ENCODE measurements at places on chromosomes 16 and 17.

- no peak for DNase-seq
Observed at GRCh38 chr16:84825896-84826557, 6.2 kb downstream of the CRISPLD2 start.

DNA sequence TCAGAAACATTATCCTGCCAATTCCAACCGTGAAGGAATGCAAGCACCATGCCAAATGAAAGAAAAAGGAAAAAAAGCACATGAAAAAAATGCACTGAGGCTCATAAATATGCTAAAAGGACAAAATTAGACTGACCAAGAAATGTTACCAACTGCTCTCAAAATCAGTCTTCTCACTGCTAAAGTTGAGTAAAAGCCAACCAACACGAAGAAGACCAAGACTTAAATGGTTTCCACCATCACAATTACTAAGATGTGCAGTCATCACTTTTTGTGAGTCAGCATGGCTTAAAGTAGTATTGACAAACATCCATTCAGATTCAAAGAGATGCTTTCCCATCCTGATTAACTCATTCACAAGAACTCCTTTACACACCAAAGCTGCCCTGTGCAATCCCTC is 16.4 kb downstream of the CDYL2 start:
- no peak for DNase-seq

GRCh38 chr16:8655184-8655717 is 19.2 kb upstream of the ABAT start:
- peak; percentile 68 for DNase-seq

DNA sequence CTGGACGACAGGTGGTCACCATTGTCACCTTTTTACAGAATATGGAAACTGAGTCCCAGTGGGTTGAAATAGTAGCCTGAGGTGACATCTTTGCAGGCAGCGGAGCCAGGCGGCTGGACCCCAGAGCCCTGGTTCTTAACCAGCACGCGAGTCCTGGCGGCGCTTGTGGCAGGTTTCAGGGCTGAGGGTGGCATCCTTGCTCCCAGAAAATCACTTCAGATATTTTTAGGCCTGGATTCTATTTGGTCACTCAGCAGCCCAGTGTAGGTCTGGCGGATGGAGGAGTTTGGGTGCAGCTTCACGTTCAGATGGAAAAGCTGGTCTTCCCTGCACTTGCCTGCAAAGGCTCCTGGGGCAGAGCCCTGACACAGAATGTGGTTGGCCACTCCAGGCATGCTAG is 354.0 kb downstream of the SNX29 start:
- no peak for DNase-seq

DNA sequence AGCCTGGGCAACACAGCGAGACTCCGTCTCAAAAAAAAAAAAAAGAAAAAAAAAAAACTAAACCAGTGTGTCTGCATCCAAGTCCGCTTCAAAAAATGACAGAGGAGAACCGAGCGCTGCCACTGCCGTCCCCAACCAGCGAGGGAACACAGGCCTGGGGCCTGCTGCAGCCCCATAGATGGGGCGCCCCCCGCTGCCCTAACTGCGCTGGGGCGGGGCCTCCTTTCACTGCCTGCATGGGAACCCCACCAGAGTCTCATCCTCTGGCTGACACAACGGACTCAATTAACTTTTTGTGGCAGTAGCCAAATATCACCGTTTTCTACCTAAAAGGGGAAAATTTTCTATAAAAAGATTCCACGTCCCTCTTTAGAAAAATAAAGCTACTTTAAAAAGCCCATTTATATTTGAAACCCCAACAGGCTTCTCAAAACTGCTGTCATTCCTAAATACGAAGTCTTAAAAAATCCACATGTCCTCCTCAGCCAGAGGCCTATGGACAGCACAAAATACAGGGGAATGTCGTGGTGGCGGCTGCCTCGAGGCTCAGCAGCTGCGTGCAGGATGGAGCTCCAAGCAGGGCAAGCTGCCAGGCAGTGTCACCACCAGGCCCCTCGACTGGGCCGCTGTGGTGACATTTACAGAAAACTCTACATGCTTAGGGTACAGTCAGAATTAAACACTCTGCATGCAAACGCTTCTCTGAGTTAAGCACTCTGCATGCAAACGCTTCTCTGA is 30.3 kb downstream of the KLHDC4 start:
- DNase-seq, result no peak

- no peak for DNase-seq
Observed at GRCh38 chr17:45675892-45676291, 108.2 kb upstream of the CRHR1 start.

- no peak for DNase-seq
Observed at GRCh38 chr17:49715216-49715615, 7.5 kb upstream of the SLC35B1 start.

GRCh38 chr17:15351925-15352324 is 10.5 kb upstream of the TEKT3 start:
- no peak for DNase-seq

DNA sequence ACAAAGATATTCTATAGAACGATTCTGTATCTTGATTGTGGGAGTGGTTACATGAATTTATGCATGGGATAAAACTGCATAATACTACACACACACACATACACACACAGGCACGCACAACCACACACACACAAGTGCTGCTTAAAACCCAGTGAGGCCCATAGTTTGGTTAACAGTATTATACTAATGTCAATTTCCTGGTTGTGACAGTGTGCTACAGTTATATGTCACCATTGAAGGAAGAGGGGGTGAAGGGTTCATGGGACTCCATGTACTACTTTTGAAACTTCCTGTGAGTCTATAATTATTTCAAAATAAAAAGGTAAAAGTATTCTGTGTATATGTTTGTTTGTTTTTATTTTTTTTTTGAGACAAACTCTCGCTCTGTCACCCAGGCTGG is 8.1 kb downstream of the ZC3H7A start:
- no peak for DNase-seq

- peak; percentile 39 for DNase-seq
Observed at GRCh38 chr16:1890708-1891050, 18.7 kb upstream of the MEIOB start.

- peak; percentile 40 for DNase-seq
Observed at GRCh38 chr17:57701124-57701523, 44.0 kb downstream of the CCDC182 start.

DNA sequence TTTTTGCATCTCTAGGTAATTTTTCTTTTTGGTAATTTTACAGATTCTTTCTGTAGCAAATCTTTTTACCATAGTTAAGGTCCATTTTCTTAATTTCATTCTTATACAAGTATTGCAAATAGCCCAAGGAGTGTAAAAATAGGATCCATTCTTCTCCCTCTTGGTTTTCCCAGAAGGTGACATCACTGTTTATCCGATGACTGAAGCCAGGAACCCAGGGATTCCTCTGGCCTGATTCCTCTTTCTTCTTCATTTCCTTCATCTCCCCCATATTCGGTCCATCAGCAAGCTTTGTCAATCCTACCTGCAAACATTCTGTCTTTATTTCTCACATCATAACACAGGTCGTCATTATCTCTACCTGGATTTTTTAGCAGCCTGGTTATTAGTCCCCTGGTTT is 5.3 kb downstream of the RBBP6 start:
- no peak for DNase-seq

- DNase-seq, result no peak
Observed at GRCh38 chr16:15960124-15960971, 10.9 kb downstream of the ABCC1 start.

- DNase-seq, result peak; percentile 32
Observed at GRCh38 chr17:77863814-77864161, 94.7 kb upstream of the TNRC6C start.

DNA sequence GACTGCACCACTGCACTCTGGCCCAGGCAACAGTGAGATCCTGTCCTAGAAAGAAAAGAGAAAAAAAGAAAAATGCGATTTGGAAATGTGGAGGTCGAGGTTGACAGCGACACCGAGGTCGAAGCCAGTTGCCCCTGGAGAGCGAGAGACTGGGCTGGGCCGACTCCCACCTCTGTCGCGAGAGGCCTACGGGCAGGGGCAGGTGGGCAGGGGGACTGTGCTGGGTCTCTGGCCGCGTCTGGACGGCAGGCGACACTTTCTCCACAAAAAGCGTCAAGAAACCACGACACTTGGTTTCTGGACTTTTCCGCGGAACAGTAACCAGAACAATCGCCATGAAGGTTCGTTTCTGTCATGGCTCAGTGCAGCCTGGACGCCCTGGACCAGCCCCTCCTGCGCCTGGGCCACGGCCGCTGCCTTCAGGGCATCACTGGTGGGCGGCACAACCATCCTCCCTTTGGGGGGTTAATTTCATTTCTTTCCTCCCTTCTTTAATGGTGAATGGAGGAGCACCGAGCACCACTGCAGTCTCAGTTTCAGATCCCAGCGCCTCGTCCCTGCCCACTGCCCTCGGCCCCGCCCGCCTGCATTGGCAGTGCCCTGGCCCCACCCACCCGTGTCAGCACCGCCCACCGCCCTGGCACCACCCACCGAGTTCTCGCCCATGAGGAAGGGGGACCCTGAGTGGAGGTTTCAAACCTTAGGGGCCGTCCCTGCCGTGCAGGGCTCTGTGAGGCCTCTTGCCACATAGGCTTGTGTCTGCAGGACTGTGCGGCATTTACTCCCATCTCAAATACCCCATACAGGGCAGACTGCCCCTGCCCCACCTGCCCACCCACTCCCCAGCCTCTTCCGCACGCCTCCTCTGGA is 18.5 kb upstream of the CDH15 start:
- no peak for DNase-seq

- no peak for DNase-seq
Observed at GRCh38 chr16:11263737-11264136, 5.4 kb downstream of the TNP2 start.

GRCh38 chr16:20203272-20203671 is 124.0 kb downstream of the GP2 start:
- DNase-seq, result no peak

DNA sequence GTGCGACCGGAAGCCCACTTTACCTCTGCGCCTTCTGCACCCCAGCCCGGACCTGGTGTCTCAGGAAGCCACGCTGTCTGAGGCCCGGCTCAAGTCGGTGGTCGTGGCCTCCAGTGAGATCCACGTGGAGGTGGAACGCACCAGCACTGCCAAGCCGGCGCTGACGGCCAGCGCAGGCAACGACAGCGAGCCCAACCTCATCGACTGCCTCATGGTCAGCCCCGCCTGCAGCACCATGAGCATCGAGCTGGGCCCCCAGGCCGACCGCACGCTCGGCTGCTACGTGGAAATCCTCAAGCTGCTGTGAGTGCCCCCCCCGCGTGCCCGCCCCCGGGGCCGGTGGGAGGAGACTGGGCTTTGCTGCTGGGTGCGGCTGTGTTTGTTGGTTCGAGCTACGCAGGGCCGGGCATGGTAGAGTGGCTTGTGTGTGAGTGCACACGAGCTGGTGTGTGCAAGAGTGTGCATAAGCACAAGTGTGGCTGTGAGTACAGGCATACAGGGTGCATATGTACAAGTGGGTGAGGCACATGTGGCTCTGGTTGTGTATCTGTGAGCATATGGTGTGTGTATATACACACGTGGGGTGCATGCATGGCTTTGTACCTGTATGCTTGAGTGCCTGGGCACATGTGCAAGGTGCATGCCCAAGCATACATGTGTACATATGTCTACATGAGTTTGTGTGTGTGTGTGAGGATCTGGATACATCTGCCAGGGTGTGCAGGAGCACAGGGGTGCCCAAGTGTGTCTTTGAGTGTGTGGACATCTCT is 100.6 kb upstream of the PLCG2 start:
- DNase-seq, result no peak

DNA sequence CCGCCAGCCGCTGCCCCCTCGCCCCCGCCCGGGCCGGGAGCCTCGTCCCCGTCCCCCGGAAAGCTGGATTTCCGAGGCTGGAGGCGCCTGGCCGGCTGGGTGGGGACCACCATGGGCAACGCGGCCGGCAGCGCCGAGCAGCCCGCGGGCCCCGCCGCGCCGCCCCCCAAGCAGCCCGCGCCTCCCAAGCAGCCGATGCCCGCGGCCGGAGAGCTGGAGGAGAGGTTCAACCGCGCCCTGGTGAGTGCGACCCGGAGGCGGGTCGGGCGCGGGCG is 266 bp downstream of the FMNL1 start:
- DNase-seq, result peak; percentile 38

DNA sequence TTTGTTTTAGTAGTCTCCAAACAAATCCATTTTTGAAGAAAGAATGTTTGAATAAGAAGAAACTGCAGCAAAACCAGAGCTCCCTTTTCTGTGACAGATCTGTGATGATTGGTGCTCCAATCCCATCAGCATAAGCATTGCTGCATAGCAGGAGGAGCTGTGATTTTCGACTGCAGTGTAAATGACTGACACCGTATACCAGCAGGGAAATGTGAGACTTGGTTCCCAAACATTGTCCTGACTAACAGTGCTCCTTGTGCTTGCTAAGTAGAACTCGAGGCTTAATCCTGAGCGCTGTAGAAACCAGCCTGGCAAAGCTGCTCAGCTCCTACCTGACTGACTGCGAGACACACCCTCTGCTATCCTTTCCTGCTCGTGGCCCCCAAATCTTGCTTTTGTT is 57.2 kb downstream of the NUP93 start:
- peak; percentile 16 for DNase-seq

DNA sequence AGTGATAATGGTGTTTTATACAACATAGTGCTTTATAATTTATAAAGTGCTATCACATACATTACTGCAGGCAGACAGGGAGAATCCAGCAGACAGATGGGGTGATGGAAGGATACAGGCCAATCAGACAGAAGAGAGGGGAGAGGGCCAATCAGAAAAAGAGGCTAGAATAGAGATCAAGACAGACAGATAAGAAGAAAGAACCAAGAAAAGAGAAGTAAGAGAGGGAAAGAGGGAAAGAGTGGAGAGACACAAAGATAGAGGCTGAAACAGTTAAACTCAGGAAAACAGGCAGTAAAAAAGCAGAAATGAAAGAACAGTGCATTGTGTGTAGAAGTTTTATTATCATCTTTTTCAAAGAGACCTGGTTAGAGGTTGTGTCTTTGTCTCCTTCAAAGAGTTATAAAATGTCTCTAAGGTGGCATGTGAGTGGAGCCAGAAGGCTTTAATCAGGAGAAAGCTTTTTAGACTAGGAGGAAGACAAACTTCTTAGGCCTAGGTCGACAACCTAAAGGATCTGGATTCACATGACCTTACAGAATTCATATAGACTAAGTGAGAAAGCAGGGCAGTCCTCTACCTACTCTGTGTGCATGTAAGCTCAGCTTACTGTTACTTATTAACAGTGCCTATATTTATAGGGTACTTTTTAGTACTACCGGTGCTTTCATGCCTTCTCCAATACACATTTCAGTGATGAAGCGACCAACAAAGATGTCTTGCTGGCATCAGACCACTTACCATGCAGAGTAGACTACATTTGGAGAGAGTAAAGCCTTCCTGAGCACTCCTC is 8.3 kb upstream of the CHD3 start:
- no peak for DNase-seq

DNA sequence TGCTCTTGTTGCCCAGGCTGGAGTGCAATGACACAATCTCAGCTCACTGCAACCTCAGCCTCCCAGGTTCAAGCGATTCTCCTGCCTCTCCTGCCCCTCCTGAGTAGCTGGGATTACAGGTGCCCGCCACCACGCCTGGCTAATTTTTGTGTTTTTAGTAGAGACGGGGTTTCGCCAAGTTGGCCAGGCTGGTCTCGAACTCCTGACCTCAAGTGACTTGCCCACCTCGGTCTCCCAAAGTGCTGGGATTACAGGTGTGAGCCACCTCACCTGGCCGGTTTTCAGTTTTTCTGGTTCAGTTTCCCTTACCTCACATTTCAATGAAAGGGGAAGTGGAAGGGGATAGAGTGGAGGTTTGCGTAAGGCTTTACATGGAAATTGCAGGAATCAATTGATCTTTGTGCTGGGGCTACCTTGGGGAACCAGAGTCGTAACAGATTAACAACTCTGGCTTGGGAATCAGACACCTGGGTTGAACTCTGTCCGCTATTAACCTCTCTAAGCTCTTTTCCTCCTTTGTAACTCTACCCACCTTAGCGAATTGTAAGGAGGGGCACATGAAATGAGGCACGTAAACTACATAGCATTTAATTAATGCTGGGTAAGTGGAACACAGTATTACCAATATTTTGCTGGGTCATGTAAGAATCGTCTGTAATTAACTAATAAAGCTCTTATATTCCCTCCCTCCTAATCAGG is 3.2 kb downstream of the MPV17L start:
- no peak for DNase-seq
